Stimulated activated CD8-positive, alpha-beta memory T cell treated with anti-CD3 and anti-CD28 coated beads, Interleukin-7, amount 100 ng/mL, for 48 hours (primary cell): ENCODE measurements at places on chromosomes 13 and 19.

DNA sequence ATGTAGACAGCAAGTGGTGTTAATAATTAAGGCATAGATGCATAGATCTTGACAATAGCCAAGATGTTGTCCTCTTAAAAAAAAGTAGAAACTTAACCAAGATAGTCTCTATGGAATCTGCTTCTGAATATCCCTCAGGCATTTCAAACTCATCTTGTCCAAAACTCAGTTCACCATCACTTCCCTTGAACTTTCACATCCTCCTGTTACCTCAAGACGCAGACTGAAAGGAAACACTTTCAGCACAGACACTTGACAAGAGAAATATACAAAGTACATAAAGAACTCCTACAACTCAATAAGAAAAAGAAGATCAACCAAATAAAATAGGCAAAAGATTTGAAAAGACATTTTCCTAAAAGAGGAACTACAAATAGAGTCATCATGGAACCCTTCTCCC, 451.1 kb downstream of the FOXO1 start:
- DNase-seq, result no peak

- DNase-seq, result no peak
Measured at GRCh38 chr13:66627512-66627911, 602.6 kb downstream of the PCDH9 start.

GRCh38 chr13:42424182-42424581, 149.8 kb upstream of the TNFSF11 start:
- no peak for DNase-seq

- no peak for DNase-seq
Measured at GRCh38 chr19:45814851-45815480, at the start of gene RSPH6A. Gene RSPH6A (minus strand): TSS chr19:45815308. CDS start chr19:45815176, 132 bp downstream.

GRCh38 chr13:51457086-51457815, 4.4 kb upstream of the INTS6 start:
- DNase-seq, result no peak

- DNase-seq, result no peak
Measured at GRCh38 chr19:53536225-53536548, 1.8 kb upstream of the ZNF331 start.

- DNase-seq, result no peak
Measured at GRCh38 chr13:40422588-40423235, 243.7 kb downstream of the FOXO1 start.
